ENCODE measurements at places on chromosomes 11 and 22. TPM values are rescaled to one million over a fixed set of nuclear protein-coding genes. Genes with fewer than 3 reads are reported as not detected.

- no peak for DNase-seq
Measured at GRCh38 chr22:49769691-49770546, 57.8 kb downstream of the BRD1 start.

DNA sequence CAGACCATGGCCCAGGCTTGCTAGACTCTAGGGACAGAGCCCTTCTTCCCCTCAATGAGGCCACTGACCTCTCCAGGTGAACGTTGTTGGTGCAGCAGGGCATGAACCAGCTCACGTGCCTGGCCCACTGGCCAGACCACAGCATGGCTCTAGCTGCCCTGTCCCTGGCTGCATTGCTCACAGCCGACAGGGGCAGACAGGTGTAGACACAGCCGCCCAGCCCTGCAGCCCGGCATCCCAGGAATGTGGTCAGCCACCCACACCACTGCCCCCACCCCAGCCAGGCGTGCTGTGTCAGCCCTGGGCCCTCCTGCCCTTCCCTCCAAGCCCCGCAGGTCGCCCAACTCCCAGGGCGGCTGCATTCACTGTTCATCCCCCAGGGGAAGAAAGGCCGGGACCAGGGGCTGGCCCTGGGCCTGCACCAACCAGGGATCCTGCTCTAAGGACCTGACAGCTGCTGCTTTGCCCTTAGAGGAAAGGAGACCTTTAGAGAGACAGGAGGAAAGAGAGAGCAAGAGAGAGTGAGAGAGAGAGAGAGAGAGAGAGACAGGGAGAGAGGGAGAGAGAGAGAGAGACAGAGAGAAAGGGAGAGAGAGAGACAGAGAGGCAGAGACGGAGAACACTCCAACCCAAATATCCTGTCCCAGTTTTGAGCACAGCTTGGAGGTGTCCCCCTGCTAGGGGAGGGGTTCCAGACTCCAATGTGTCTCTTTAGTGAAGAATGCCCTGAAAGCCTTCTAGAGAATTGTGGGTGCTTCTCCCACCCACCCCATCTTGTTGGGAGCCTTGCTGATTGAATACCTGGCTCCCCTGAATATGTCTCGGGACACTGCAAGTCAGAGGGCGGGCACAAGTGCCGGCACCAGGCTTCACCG, 44.2 kb upstream of the LINC01488 start:
- no peak for DNase-seq

Gene MYOD1
- total RNA-seq = not detected

- no peak for DNase-seq
Measured at GRCh38 chr22:46004105-46004866, 27.3 kb upstream of the WNT7B start.

Gene DUSP18
- total RNA-seq = 10.3 TPM

Gene LRRN4CL
- total RNA-seq = 0.16 TPM

Gene MPEG1
- not detected for total RNA-seq

Gene SHANK2
- not detected for total RNA-seq

- peak; percentile 54 for DNase-seq
Measured at GRCh38 chr11:120613264-120614226, 102.0 kb downstream of the GRIK4 start.

Gene SYTL2
- total RNA-seq = 13.9 TPM

DNA sequence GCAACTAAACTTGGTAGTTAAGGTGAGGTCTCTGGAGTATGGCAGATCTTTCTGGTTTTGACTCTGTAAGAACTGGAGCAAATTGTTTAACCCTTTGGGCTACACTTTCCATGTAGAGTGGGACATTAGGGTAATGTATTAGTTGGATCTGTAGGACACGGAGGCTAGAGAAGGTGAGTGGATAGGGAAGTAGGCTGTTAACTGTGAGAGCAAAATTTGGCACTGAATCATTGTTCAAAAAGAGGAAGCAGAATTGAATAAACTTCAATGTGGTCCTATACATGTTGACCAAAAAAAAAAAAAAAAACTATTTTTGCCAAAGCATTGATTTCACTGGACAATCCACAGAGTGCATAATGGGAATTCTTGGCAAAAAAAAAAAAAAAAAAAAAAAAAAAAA, 370.2 kb upstream of the CHORDC1 start:
- no peak for DNase-seq

- no peak for DNase-seq
Measured at GRCh38 chr11:131910523-131911387, 540.3 kb downstream of the NTM start.

DNA sequence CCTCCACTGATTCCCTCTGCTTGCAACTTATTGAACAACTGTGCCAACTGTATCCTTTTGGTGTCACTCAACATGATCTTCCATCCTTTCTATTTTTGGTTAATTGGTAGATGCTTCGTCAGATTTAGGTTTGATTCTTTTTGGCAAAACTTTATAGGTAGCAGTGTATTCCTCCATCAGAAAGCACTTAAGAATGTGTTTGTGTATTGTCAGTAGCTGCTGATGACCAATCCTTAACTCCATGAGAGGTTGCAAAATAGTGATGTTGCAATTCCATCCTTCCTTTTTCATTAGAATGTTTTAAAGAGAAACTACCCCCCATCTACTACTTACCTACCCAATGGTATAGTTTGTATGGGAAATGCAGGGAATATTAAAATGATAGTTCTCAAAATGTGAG, 22.1 kb downstream of the FAM76B start:
- DNase-seq = no peak

DNA sequence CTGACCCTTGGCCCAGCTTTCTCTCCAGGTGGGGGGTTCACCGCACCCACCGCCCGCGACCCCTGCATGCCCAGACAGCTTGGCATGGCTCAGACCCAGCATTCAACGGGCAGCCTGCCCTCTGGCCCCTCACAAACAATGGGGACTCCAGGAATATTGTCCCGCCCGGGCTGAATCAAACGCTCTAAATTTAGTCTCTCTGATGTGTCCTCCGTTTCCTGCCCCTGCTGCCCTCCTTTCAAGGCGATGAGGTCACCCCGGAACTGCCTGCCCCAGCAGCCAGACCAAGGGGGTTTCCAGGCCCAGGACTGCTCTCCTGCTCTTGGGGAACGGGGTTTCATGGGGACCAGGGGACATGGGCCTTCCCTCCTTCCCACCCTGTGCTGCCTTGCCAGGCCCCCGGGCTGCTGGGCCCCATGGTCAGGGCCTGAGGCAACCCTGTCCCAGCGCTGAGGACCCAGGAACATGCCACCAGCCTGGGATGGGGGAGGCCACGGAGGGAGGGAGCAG, 10.1 kb upstream of the PDGFB start:
- peak; percentile 91 for DNase-seq

DNA sequence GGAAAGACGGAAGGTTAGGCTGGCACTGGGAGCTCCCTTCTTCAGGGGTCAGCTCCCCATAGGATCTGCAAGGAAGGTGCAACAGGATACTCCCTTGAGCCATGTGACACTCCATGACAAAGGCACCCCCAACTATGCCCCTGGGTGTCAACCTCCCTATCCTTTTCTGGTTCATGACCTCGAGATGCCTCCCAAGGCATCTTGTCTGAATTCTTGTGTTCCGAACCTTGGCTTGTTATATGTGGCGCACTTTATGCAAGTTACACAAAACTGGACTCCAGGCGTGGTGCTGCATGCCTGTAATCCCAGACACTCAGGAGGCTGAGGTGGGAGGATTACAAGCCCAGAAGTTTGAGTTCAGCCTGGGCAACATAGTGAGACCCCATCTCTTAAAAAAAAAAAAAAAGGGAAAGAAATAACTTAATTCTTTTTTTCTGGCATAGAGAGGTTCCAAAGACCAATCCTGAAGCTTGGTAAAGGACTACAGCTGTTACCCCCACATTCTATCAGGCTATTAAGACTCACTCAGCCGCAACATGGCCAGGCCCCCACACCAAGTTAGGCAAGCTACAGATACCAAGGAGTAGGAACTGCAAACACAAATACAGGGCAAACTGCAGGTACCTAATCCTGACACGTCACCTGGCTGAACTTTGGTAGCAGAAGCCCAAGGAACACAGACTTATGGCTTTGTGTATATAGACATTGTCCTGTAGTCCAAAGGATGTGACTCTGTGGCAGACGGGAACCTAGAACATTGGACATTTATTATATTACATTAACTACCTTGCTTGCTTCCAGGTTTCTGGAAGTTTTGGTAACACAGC, 1.4 kb downstream of the C11orf24 start:
- no peak for DNase-seq

GRCh38 chr22:19831016-19831415, 23.7 kb downstream of the GNB1L start:
- DNase-seq = no peak

- DNase-seq = no peak
Measured at GRCh38 chr11:47164321-47164720, 12.4 kb downstream of the ARFGAP2 start.

DNA sequence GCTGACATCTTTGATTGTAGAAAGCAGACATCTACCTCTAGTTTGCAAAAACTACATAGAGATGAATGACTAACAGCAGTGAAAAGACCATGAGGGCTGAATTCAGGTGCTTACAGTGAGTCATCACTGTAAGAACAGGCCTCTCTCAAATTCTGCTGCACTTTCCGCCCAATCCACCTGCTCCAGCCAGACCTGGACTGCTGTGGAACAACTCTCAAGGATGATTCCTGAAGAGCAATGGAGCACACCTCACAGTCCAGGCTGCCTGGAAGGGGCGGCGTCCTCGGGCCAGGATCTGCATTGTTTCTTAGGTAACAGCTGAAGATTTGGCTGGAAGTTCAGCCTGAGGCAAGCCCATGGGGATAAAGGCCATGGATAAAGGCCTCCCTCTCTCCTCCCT, 15.1 kb downstream of the APOL2 start:
- DNase-seq = no peak

- no peak for DNase-seq
Measured at GRCh38 chr11:80255021-80255420, 814.2 kb upstream of the TENM4 start.

GRCh38 chr11:109818290-109818689, 274.9 kb upstream of the ZC3H12C start:
- no peak for DNase-seq

- no peak for DNase-seq
Measured at GRCh38 chr11:83938148-83938547, 652.0 kb upstream of the CCDC90B start.

DNA sequence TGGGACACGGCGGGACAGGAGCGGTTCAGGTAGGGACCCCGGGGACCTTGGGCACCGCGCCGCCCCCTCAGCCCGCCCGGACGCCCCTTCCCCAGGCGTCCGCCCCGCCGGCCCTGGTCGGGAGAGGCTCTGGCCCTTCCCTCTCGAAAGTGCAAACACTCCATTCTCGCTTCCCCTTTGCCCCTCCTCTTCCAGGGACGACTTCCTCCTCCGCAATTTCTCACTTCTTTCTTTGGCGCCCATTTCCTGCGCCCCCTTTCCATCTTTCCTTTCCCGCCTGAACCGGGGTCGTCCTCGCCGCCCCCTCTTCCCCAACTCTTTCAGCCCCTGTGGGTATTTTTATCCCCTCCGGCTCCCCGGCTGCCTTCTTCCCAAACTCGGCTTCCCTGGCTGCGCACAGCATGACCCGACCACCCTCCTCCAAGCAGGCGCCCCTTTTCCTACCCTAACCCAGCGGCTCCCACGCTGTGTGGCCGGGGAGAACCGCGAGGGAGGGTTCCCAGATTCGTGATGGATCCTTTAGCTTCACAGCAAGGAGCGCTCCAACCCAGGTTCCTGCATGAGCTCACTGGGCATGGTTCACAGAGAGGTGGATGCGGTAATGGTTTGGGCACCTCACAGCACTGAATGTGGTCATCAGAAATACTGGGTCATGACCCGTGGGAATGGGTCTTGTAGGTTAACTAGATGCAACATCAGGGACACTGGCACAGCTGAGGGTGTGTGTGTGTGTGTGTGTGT, 689 bp downstream of the RAB39A start:
- peak; percentile 58 for DNase-seq

GRCh38 chr22:47067911-47068625, 305.6 kb downstream of the TBC1D22A start:
- DNase-seq = no peak

- no peak for DNase-seq
Measured at GRCh38 chr11:67406420-67406968, 2.6 kb downstream of the TBC1D10C start.

- no peak for DNase-seq
Measured at GRCh38 chr11:27907530-27907929, 200.4 kb downstream of the KIF18A start.

GRCh38 chr22:38043151-38044039, 13.8 kb upstream of the PICK1 start:
- no peak for DNase-seq

DNA sequence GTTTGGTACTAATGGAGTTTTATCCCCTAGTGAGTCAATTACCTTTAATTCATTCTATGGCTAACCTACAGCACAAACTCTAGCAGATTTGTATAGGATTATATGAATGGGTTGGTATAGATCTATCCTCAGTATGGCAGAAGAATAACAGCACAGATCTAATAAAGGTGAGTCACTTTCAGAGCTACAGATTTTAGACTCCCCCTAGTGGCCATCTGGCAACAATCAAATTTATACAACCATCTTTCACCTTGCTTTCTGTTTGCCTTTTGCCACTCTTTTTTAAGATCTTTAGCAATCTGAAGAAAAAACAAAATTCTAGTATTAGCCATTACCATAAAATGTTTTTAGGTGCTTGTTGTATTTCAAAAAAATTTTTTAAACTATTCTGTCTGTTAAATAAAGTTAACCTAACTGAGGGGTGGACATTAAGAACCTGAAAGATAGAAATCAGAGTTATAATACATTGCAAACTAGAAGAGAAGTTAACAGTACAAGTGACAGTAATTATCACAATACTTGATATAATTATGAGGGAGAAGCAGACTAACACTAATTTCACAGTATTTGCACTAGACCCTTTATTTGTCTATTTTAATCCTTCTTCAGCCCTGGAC, 25.8 kb downstream of the DDIAS start:
- peak; percentile 78 for DNase-seq

Gene NAALAD2
- not detected for total RNA-seq

- no peak for DNase-seq
Measured at GRCh38 chr11:14451825-14452224, 47.8 kb downstream of the COPB1 start.

DNA sequence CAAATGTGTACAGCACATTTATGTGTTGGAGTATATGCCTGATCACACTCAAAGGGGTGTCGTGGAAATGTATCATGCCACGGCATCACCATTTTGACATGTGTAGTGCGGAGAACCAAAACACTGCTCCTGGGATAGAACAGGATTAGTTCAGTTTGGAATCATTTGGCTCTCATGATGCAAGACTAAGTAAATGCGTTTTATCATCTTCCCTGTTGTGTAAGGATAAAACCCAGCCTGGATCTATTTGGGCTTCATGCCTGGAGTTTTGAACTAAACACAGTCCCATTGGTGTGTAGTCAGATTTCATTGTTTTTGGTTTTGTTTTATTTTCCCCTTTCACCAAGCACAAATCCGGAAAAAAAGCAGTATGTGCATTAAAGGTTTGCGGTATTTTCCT, 574.3 kb downstream of the NTM start:
- no peak for DNase-seq

Gene MPPED1
- total RNA-seq = not detected

DNA sequence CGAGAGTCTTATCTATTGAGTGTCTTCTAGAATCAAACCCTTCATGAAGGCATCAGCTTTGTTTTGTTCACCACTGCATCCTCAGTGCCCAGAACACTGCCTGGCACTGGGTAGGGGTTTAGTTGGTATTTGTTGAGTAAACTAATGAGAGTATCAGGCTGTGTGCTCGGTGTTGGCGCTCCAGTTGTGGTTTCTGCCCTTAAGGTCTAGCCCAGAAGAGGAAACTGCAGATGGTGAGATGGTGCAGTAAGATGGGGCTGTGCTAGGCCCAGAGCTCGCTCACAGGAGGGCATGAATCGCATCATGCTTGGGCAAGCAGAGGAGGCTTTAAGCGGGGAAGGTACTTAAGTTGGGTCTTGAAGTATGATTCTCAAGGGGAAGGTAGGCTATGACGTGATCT, 97.2 kb downstream of the FBXO7 start:
- DNase-seq = no peak

GRCh38 chr11:119791701-119792151, 62.7 kb upstream of the NECTIN1 start:
- DNase-seq = no peak

Gene NCR3LG1
- total RNA-seq = 4.4 TPM

Measured in activated CD4-positive, alpha-beta T cell treated with anti-CD3 and anti-CD28 coated beads, Interleukin-2, amount 10 ng/mL, durations not matched to agents 24 days and 14 days (primary cell).